Activated CD8-positive, alpha-beta T cell treated with anti-CD3 and anti-CD28 coated beads, Interleukin-2, amount 10 ng/mL, durations not matched to agents 7 days and 5 days (primary cell): ENCODE measurements at places on chromosomes 7 and 10. TPM values are rescaled to one million over a fixed set of nuclear protein-coding genes. Genes with fewer than 3 reads are reported as not detected.

FFAR4 gene
- total RNA-seq = not detected

FXYD4 gene
- not detected for total RNA-seq

PIP4K2A gene
- total RNA-seq = 154 TPM

IGFBP3 gene
- total RNA-seq = 1.0 TPM

ADO gene
- total RNA-seq = 22.2 TPM

DPP6 gene
- not detected for total RNA-seq

USP6NL gene
- total RNA-seq = 2.0 TPM

SFTPA2 gene
- not detected for total RNA-seq

HMX3 gene
- total RNA-seq = not detected

FGFR2 gene
- total RNA-seq = not detected

PARD3 gene
- 0.63 TPM for total RNA-seq
